Calu3 (cell line): ENCODE measurements at places on chromosomes 3 and 15. TPM values are rescaled to one million over a fixed set of nuclear protein-coding genes. Genes with fewer than 3 reads are reported as not detected.

DNA sequence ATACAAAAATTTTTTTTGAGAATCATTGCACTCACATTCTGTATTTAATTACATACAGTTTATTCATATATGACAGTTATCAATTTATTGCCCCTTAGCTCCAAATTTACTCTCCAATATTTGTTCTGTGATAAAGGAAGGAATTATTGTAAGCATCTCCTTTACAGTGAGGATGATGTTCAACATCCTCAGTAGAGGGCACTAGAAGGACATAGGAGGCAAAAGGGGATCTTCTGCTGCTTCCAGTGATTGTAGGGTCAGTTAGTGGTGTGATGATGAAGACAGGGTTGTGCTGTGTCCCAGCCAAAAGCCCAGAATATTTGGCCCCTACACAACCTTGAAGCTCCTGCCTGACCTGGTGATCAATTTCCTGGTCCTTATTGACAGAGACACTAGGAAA lies 89.9 kb upstream of the DCBLD2 start:
- H3K36me3 ChIP-seq: no peaks in the 10 kb centered on the region
- no peak for DNase-seq
- H3K27me3 ChIP-seq: no peaks in the 10 kb centered on the region
- no peak overlapping the region for H3K27ac ChIP-seq

DNA sequence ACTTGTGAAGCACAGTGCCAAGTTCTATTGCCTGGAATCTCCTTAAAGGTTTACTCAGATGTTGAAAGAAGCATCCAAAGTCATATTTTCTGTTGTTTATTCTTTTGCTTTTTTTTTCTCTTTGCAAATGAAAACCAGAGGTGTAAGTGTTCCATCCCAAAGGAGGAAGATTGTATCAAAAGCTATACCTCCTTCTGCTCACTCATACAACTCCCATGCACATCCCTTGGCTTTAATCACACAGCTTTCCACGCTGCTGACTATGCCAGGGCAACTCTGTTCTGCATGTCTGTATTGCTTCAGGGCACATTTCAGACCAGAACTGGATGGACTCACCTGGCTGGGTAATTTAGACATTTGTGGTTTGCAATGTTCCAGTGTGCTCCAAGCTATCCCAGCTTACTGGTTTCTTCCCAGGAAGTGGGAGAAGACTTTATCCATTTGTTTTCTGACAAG lies 399.6 kb upstream of the TBL1XR1 start:
- DNase-seq: no peak
- H3K36me3 ChIP-seq: no peaks in the 10 kb centered on the region
- H3K4me3 ChIP-seq: no peak overlapping the region
- no peaks in the 10 kb centered on the region for H3K27me3 ChIP-seq
- H3K27ac ChIP-seq: no peak overlapping the region
- H3K4me1 ChIP-seq: peaks cover 61% of the 10 kb centered on the region

GRCh38 chr3:184460276-184460675 lies 80.4 kb downstream of the CHRD start:
- H3K27me3 ChIP-seq: peaks cover 55% of the 10 kb centered on the region
- no peaks in the 10 kb centered on the region for H3K36me3 ChIP-seq
- no peaks in the 10 kb centered on the region for H3K4me1 ChIP-seq

GRCh38 chr15:98123834-98124233 lies 163.3 kb downstream of the ARRDC4 start:
- no peaks in the 10 kb centered on the region for H3K4me1 ChIP-seq
- H3K27me3 ChIP-seq: peaks cover 45% of the 10 kb centered on the region
- DNase-seq: no peak
- no peak overlapping the region for H3K27ac ChIP-seq
- H3K36me3 ChIP-seq: no peaks in the 10 kb centered on the region

DNA sequence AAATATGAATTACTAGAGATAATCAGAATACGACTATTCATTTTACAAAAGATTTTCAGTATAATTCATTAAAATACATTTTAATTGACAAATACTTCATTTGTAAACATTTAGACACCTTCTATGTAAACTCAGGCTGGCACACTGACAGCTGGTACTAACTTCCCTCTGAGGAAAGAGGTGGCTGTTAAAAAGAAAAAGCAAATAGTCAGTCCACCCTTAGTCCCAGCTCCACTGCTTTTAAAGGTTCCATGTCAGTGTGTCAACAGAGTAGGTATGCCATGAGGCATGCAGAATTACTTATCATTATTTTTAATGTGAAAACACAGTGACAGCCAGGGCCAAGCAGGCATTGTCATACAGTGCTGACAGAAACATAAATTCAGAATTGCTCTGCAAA lies 16.1 kb downstream of the TM6SF1 start:
- DNase-seq: no peak
- H3K4me3 ChIP-seq: no peak overlapping the region
- H3K36me3 ChIP-seq: no peaks in the 10 kb centered on the region
- no peaks in the 10 kb centered on the region for H3K27me3 ChIP-seq
- H3K4me1 ChIP-seq: no peaks in the 10 kb centered on the region
- no peak overlapping the region for H3K27ac ChIP-seq

INAFM2 gene
- 14.3 and 16.6 TPM in 2 replicates for total RNA-seq
